ENCODE measurements at places on chromosomes 16 and 17.

GRCh38 chr16:10922328-10923145 lies 19.7 kb downstream of the DEXI start:
- DNase-seq: no peak

DNA sequence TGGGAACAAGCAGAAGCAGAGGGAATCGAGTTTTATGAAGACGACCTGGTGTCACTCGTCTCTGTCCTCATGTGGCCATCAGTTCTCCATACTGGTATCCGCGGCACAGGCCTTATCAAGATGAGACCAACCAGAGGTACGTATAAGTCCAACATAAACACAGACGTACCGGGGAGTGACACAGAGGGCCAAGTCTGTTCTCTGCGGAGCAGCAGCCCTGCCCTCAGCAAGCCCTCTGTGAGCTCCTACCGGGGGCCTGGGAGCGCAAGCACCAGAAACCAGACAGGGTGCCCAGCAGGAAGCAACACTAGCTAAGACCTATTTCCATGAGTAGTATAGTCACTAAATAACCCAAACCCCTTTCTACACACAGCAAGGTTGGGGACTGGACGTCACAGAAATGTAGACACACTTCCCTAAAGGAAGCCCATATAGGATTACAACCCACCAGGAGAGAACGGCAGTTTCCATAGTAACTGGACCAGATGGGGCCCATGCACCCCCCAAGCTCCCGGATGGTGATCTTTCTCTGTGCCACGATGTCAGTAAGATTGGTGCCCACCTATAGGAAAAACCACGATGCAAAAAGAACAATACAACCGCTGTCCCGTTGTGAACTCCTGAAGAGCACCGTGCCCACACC lies 911 bp downstream of the ARL16 start:
- DNase-seq: no peak

- no peak for DNase-seq
Measured at GRCh38 chr16:19997264-19997663, 76.4 kb downstream of the GPR139 start.

GRCh38 chr17:81160747-81161453 lies 4.4 kb upstream of the PVALEF start:
- DNase-seq: no peak

GRCh38 chr16:85981826-85982562 lies 83.0 kb downstream of the IRF8 start:
- DNase-seq: no peak

GRCh38 chr16:75310541-75310940 lies 59.1 kb upstream of the BCAR1 start:
- no peak for DNase-seq

DNA sequence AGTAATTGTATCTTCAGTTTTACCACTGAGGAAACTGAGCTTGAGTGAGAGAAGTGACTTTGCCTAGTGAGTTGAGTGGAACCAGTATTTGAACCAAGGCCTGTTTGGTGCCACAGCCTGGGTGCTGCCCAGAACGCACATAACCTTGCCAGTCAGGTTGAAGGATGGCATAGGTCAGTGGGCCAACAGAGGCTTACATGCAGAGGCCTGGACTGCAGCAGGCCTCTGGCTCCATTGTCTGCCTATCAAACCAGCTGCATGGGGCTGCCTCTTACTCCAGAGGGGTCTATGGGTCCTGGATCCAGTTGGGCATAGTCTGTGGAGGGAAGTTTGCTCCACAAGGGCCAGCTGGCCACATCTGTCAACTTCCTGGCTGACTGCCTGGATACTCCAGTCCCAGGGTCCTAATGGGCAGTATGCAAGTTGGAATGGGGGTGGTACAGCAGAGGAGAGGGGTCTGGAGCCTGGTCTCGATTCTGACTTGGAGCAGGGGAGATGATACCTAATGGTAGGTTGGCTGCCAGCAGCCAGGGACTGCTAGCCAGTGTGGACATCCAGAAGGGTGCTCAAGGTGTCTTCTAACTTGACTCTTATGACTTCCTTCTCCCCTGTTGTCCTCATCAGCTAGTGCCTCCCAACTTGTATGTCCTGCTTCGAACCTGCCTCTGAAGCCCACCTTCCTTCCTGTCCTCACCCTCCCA lies 11.1 kb upstream of the RNF112 start:
- no peak for DNase-seq

DNA sequence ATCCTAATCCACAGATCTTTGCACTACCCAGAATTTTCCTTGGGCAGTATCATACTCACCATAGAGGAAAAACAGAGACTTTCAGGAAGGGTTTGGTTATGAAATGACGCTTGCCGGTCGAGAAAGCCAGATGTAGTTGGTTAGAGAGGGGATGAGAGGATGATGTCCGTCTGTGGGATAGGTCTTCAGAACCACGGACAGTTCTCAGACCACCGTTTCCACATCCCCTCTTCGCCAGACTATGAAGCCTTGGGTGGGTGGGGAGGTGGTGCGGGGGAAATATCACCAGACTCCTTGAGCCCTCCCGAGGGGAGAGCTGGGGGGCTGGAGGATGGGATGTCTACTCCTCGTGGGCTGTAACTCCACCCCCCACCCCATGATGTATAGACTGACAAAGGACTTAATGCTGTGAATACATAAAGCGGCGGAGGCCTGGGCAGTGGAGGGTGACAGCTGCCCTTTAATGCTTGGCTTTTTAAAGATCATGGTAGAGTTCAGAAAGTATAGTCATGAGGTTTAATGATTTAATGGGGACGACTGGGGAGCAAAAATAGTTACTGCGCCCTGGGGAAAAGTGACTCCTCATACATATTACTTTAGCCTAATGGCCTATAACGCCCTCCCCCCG lies 96.6 kb downstream of the MRM1 start:
- DNase-seq: no peak

DNA sequence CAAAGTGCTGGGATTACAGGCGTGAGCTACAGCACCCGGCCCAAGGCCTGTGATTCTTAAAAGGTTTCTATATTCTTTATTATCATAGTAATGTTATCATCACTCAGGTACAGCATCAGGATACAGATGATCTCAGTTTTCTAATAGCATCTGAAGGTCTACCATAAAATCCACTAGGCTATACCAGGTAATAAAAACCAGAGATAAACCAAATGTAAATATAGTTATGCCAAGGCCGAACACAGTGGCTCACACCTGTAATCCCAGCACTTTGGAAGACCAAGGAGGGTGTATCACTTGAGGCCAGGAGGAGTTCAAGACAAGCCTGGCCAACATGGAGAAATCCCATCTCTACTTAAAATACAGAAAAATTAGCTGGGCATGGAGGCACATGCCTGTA lies 53.8 kb downstream of the SYNRG start:
- DNase-seq: no peak

DNA sequence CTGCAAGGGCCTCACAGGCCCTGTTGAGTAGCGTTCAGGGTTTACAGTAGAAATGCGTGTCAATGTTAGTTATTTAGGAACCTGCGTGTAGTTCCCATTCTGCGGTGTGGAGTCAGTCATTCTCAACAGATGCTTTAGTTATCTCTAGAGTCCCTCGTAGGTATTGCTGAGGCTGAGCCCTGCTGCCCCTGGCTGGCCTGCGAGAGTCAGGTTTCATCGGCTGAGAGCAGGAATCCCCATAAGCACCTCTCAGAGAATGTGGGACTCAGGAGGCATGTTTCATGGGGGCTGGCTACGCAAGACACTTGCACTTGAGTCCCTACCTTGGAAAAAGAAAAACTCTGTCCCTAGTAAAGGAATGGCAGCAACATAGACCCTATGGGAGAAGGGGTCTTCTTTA lies 347.5 kb upstream of the ASIC2 start:
- no peak for DNase-seq

DNA sequence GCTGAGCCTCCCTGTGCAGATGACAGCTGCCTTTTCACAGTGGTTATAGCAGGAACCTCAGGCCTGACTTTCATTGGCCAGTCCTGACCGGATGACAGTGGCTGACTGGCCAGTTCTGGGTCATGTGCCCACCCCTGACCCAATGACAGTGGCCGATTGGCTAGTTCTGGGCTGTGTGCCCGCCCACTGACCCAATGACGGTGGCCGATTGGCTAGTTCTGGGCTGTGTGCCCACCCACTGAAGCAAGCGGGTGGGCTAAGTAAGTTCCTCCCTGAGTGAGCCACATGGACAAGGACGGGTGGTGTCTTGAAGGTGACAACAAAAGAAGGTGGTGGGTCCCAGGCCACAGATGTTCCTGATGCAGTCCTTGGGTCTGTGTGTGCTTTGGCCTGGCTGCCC lies 9.5 kb downstream of the DEF8 start:
- no peak for DNase-seq

DNA sequence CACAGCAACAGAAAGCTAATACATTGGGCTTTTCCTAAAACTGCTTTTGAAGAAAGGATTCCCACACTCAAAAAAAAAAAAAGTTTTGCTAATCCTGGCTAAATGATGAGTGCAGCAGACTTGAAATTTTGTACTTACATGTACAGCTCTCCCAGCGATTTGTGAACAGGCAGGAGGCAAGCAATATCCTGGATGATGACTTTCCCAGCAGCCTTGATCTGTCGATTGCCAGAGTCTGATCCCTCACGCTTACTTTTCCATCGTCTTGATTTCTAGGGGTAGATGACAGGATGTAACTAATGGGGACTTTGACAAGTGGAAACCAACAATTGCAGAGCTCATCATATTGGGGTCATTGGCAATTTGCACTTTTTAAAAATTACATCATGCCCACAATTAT lies 91.4 kb downstream of the WDR59 start:
- DNase-seq: no peak

GRCh38 chr16:89179656-89180315 lies 8.2 kb downstream of the CDH15 start:
- no peak for DNase-seq
